Sigmoid colon (tissue), 7 donors: ENCODE measurements at places on chromosomes 3 and 15. TPM values are rescaled to one million over a fixed set of nuclear protein-coding genes. Genes with fewer than 3 reads are reported as not detected.

GRCh38 chr15:62359416-62359815, 194.3 kb upstream of the C2CD4B start:
- DNase-seq: no peak
- no peaks in the 10 kb centered on the region for H3K36me3 ChIP-seq
- no peak overlapping the region for H3K27ac ChIP-seq
- no peak overlapping the region for H3K4me3 ChIP-seq
- H3K27me3 ChIP-seq: no peaks in the 10 kb centered on the region

GRCh38 chr3:66797889-66798560, 200.1 kb upstream of the KBTBD8 start:
- H3K4me3 ChIP-seq: peak overlapping the region; percentile 16
- H3K36me3 ChIP-seq: no peaks in the 10 kb centered on the region
- no peak overlapping the region for H3K27ac ChIP-seq
- no peaks in the 10 kb centered on the region for H3K27me3 ChIP-seq

The FOXB1 gene
- not detected for total RNA-seq

The UROC1 gene
- not detected for total RNA-seq

DNA sequence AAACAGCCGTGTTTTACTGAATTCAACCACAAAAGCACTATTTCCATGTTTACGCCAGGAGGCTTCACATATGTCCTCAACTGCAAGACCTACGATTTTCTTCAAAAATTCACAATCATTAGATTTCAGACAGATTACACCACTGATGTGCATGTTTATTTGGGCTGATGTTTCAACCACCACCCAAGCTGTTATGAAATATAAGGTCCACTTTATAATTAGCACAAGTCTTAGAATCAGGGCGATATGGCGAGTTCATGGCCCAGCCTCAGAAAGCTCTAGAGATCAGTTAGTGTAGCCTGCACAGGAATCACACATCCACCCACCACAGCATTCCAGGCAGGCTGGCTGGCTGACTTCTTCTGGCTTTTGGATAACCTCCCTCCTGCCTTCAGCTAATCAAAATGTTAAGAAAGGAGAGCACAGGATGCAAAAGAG, 15.4 kb downstream of the SH3BP5 start:
- H3K4me1 ChIP-seq: peaks cover 26% of the 10 kb centered on the region
- H3K36me3 ChIP-seq: no peaks in the 10 kb centered on the region
- no peaks in the 10 kb centered on the region for H3K27me3 ChIP-seq
- H3K4me3 ChIP-seq: no peak overlapping the region
- DNase-seq: peak; percentile 64

DNA sequence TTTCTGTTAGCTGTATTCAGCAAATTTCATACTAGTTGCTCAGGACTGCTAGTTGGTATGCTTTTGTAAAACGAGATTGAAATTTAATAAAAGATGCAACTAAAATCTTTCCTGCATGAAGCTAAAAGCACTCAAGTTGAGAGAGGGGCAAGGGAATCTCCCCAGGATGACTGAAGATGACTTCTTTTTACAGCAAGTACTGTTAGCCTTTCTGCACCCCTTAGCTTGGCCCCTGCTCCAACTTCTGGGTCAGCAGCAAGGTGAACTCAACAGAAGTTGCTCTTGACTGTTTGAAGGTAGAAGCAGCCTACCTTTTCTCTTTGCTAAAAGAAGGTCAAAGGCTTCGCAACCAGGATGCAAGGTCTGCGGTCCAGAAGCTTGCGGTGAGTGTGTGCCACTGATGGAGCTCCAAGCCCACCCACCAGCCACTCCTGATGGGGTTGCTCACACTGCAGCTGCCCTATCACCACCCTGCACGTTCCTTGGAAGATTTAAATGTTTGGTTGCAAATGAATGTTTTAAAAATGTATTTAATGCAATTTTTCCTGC, 32.5 kb downstream of the NME9 start:
- H3K27ac ChIP-seq: no peak overlapping the region
- peaks cover 16% of the 10 kb centered on the region for H3K36me3 ChIP-seq
- no peaks in the 10 kb centered on the region for H3K4me1 ChIP-seq
- no peaks in the 10 kb centered on the region for H3K27me3 ChIP-seq
- DNase-seq: no peak

DNA sequence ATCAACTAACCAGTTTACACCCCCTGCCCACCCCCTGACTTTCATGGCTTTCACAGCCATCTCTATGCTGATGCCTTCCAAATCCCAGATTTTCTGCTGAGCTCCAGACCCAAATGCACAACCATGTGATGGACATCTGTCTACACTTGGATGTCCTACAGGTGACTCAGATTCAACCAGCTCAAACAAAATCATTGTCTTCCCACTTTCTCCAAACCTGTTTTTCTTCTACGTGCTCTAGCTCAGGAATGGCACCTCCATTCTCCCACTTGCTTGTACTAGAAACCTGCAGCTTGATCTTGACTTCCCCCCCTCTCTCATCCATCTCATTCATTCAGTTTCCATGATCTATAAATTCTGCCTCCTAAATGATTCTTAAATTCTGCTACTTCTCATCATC, 34.1 kb upstream of the RARRES1 start:
- H3K4me1 ChIP-seq: peaks cover 54% of the 10 kb centered on the region
- H3K36me3 ChIP-seq: no peaks in the 10 kb centered on the region
- no peak overlapping the region for H3K27ac ChIP-seq
- H3K4me3 ChIP-seq: no peak overlapping the region

- no peaks in the 10 kb centered on the region for H3K27me3 ChIP-seq
- no peak overlapping the region for H3K27ac ChIP-seq
- DNase-seq: peak; percentile 71
- H3K4me1 ChIP-seq: no peaks in the 10 kb centered on the region
- no peaks in the 10 kb centered on the region for H3K36me3 ChIP-seq
Observed at GRCh38 chr15:57769266-57769665, 62.8 kb downstream of the POLR2M start.

The SLC22A13 gene
- not detected for total RNA-seq

The LIPC gene
- total RNA-seq: not detected

DNA sequence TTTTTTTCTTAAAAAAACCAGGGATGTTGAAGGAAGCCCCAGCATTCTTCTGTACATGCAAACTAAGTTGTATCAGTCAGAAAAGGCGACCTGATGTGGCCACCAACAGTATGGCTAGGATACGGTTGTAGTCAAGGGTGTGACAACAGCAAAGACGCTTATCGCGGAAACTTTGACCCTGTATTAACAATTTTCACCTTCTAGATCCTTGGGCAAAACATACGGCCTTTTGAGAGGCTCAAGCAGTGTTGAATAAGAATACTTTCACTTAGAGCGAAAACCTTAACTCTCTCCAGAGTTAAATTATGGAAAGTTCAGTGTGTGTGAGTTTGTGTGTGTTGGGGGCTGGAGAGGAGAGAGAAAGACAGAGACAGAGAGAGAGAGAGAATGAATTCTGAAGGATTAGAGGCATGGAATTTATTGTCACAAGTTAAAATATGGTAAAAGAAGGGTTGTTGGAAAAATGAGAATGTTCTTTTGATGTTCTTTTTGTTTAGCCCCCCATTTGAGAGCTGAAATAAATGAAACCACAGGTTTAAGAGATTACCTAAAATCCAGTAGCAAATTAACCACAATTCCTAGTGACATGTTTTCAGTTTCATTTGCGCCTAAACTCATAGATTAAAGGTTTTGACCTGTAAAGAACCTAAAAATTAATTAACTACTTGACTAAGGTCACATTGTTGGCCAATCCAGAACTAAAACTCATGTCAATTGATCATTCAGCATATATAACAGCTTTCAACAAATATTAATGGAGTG, 9.2 kb downstream of the ALCAM start:
- no peak for DNase-seq
- no peak overlapping the region for H3K4me3 ChIP-seq
- no peaks in the 10 kb centered on the region for H3K4me1 ChIP-seq
- no peak overlapping the region for H3K27ac ChIP-seq
- H3K27me3 ChIP-seq: no peaks in the 10 kb centered on the region

GRCh38 chr3:185555101-185555501, 2.7 kb upstream of the LIPH start:
- H3K4me3 ChIP-seq: no peak overlapping the region
- H3K27ac ChIP-seq: no peak overlapping the region
- no peak for DNase-seq
- no peaks in the 10 kb centered on the region for H3K36me3 ChIP-seq

- H3K4me3 ChIP-seq: no peak overlapping the region
- DNase-seq: peak; percentile 92
- no peaks in the 10 kb centered on the region for H3K36me3 ChIP-seq
Observed at GRCh38 chr15:20340931-20341661, 200.5 kb downstream of the GOLGA6L6 start.

- H3K27ac ChIP-seq: no peak overlapping the region
- no peaks in the 10 kb centered on the region for H3K4me1 ChIP-seq
- DNase-seq: no peak
- H3K4me3 ChIP-seq: no peak overlapping the region
- no peaks in the 10 kb centered on the region for H3K27me3 ChIP-seq
Observed at GRCh38 chr3:150433347-150433746, 25.2 kb downstream of the TSC22D2 start.

GRCh38 chr15:33094336-33094735, 100.2 kb downstream of the FMN1 start:
- H3K27ac ChIP-seq: no peak overlapping the region
- no peak for DNase-seq
- no peaks in the 10 kb centered on the region for H3K36me3 ChIP-seq
- no peaks in the 10 kb centered on the region for H3K27me3 ChIP-seq
- no peaks in the 10 kb centered on the region for H3K4me1 ChIP-seq

DNA sequence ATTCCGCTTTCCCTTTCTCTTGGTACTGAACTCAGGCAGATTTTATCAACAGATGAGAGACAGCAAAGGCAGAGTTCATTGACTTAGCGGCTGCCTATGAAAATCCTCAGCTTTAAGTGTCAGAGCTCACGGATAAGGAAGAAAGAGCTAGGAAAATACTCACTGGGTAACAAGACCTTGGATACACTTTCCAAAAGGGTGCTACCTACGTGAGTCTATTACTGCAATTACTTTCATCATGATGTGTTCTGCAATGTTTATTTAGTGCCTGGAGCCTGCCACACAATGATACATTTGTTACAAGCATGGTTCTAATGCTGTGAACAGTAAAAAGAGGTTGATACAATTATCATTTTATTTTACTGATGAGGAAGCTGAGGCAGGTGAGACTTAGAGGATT, 177.5 kb downstream of the GRM7 start:
- no peak overlapping the region for H3K27ac ChIP-seq
- no peaks in the 10 kb centered on the region for H3K36me3 ChIP-seq
- no peaks in the 10 kb centered on the region for H3K27me3 ChIP-seq
- no peak overlapping the region for H3K4me3 ChIP-seq
- no peaks in the 10 kb centered on the region for H3K4me1 ChIP-seq

DNA sequence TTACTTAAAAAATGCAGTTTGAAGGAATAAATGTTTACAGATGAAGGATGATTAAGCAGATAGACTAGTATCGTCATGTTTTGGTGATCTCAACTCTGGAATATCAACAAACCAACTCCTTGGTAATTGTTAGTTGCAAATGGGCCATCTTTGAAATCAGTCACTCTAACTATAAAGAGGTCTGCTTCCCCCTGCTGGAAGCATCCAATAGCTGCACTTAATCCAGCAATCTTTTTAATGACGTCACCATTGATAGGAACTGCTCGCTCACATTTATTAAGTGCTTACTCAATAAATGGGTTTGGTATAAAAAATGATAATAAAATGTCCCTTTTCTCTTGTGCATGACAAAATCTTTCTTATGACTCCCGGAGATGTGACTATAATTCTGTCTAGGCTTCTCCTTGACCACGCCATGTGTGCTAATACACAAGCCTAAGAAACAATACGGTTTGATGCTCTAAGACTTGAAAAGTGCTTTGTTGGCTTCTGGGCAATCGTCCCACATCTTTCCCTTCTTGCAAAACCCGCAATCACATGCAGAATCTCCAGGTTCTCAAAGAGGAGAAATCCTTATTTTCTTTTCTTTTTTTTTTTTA, 227.6 kb upstream of the POU1F1 start:
- H3K36me3 ChIP-seq: no peaks in the 10 kb centered on the region
- H3K4me1 ChIP-seq: no peaks in the 10 kb centered on the region
- no peaks in the 10 kb centered on the region for H3K27me3 ChIP-seq
- H3K4me3 ChIP-seq: no peak overlapping the region
- no peak for DNase-seq

The CTXN2 gene
- not detected for total RNA-seq

- H3K4me1 ChIP-seq: no peaks in the 10 kb centered on the region
- H3K27me3 ChIP-seq: no peaks in the 10 kb centered on the region
- no peak overlapping the region for H3K27ac ChIP-seq
- peak; percentile 36 for DNase-seq
- no peak overlapping the region for H3K4me3 ChIP-seq
- no peaks in the 10 kb centered on the region for H3K36me3 ChIP-seq
Observed at GRCh38 chr3:195597848-195598247, 14.1 kb upstream of the APOD start.

The OR5K2 gene
- total RNA-seq: not detected

The ST6GAL1 gene
- total RNA-seq: 9.4 TPM

The GNB4 gene
- 44.3 TPM for total RNA-seq

- H3K4me3 ChIP-seq: no peak overlapping the region
- H3K27me3 ChIP-seq: no peaks in the 10 kb centered on the region
- no peak overlapping the region for H3K27ac ChIP-seq
Observed at GRCh38 chr3:151035072-151035471, 50.4 kb upstream of the MED12L start.

DNA sequence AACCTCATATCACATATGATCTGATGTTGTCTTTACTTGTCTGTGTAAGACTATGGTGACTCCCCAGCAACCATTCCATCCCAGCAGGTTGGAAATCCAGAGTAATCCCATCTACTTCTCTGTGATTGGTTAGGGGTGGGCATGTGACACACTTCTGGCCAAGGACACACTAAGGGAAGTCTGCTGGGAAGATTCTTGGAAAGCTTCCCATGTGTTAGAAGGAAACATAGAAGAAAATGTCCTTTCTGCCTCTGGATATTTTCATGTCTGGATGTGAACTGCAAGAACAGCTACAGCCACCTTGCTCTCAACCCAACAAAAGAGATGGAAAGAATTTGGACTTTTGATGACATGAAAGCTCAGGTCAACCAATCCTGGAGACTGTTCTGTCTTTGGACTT, 2.6 kb upstream of the UBE2Q2 start:
- no peak overlapping the region for H3K4me3 ChIP-seq
- H3K27ac ChIP-seq: peak overlapping the region; percentile 20
- H3K27me3 ChIP-seq: no peaks in the 10 kb centered on the region
- no peak for DNase-seq

GRCh38 chr3:189726277-189726676, 95.1 kb downstream of the TP63 start:
- H3K4me3 ChIP-seq: no peak overlapping the region
- DNase-seq: no peak

The GOLGA6L7 gene
- not detected for total RNA-seq

- H3K36me3 ChIP-seq: no peaks in the 10 kb centered on the region
- H3K27me3 ChIP-seq: no peaks in the 10 kb centered on the region
- H3K4me3 ChIP-seq: no peak overlapping the region
- H3K27ac ChIP-seq: no peak overlapping the region
Observed at GRCh38 chr3:9201266-9201665, 48.2 kb downstream of the SRGAP3 start.
